Stimulated activated CD4-positive, alpha-beta T cell treated with anti-CD3 and anti-CD28 coated beads, Interleukin-4, amount 100 ng/mL, for 48 hours (primary cell): ENCODE measurements at places on chromosomes 7 and 10.

- DNase-seq, result no peak
These were observed 61.0 kb downstream of the STEAP1B start for GRCh38 chr7:22438994-22439393.

DNA sequence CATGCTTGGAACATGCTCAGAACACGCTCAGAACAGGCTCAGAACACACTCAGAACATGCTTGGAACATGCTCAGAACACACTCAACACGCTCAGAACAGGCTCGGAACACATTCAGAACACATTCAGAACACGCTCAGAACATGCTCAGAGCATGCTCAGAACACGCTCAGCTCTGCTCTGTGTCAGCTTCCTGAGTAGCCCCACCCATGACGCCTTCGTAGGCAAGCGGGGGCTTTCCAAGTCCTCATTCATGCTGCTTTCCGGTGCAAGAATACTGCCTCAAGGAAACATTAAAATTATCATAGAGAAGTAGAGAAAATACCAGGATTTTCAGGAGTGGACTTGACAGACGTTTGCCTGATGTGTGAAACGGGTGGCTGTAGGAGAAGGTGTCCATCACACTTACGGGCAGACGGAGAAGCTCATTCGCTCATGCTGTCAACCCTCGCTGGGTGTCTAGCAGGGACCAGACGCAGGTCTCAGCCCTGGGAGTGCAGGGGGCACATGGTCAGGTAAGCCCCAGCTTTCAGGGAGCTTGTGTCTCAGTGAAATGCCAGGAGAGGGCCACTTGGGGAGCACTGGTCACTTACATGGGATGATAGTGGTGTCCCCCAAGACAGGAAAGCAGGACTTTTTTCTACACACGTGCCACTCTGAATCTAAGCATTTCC, 24.7 kb downstream of the EN2 start:
- no peak for DNase-seq

DNA sequence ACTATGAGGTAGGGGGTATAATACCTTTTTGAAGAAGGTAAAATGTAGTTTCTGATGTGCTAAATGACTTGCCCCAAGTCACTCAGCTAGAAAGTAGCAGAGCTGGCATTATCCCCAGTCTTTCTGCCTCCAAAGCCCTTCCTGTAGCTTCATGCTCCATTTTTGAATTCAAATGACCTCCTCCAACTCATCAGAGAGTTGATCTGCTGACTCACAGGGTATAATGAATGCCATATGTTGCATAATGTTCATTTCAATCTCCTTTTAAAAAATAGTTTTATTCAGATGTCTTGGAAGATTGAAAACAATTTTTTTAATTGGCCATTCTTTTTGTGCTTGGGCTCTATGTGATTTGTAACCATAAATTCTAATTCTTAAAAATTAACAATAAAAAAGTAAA, 272.8 kb upstream of the IMMP2L start:
- DNase-seq, result no peak

GRCh38 chr7:36190447-36191291, 37.6 kb downstream of the EEPD1 start:
- DNase-seq, result no peak

GRCh38 chr10:29407280-29407858, 118.5 kb downstream of the LYZL1 start:
- no peak for DNase-seq

GRCh38 chr7:23533238-23533604, 1.4 kb upstream of the TRA2A start:
- no peak for DNase-seq

- no peak for DNase-seq
These were observed 120.6 kb downstream of the CLEC2L start for GRCh38 chr7:139643951-139644585.
